ENCODE measurements at places on chromosomes 2 and 18.

- DNase-seq: no peak
Observed at GRCh38 chr2:190705280-190705679, 56.4 kb downstream of the NAB1 start.

DNA sequence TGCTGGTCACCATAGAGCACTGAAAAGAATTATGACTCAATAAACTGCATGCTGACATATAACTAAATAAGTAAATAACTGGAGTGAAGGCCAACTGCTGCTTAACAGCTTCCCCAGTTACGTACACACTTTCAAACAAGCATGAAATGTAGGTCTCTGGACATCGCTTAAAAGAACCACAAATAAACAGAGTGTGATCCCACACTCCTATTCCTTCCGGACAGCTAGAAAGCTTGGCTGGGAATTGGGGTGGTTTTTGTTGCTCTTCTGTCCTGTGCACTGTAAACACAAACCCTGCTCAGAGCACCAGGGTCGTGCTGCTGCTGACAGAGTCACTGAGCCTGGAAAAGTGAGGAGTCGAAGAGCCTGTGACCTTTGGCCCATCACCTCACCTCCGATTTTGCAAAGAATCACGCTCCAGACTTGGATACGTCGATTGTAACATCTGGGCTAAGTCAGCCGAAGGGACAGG lies 162.7 kb upstream of the NT5C1B start:
- DNase-seq: no peak

DNA sequence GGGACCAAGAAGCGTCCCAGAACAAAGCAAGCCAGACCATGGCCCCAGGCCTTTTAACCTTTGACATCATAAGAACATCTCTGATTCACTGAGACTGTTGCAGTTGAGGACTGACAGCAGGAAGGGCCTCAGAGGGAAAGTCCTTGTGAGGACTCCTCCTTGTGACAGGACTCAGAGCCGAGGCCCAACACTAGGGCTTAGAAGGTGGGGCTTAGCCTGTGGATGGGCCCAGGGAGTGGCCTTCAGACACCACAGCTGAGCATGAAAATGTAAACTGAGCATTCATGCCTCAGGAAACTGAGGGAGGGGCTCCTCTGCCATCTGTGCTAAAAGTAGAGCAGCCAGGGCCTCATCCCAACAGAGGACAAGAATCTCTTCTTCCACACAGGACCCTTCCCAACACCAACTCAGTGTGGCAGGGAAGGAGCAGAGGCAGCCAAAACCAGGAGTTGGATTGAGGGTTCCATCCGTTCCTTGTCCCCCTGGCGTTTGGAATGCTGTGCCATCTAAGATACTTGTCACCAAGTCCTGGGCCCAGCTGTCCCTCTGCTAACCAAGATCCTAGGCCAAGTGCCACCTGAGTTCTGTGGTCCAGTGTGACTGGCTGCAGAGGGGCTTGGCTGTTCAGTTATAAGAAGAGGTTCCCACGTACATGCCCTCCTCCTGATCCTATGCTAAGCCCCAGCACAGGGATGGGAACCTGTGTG lies 37.5 kb upstream of the CAB39 start:
- DNase-seq: no peak

DNA sequence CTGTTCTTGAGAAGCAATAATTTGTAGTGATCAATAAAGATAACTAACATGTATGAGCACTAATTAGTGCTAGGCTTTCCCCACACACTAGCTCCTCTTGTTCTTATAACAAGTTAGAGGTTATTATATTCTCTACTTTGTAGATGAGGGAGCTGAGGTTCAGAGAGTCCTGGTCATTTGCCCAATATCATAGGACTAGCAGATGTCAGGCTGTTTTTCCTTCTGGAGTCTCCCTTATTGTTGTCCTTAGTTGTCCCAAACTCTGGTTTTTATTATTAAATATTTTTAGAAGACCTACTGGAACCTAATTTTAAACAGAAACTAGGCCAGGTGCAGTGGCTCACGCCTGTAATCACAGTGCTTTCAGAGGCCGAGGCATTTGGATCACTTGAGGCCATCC lies 16.5 kb upstream of the TTC39C start:
- no peak for DNase-seq

DNA sequence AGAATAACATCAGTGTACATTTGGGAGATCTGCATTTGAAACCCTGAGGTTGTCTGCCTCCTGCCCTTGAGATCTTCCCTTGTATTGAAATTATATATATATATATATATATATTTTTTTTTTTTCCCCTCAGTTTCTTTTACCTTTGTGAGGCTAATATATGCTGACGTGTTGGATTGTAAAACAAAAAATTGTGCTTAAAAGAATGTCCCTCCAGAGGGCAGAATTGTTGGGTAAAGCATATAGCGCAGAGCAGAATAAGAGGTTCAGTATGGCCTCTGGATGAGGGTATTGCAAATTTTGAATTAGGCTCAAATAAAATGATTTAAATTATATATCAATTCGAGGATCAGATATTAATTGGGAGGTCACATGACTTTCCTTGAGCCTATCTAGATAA lies 12.4 kb downstream of the NABP1 start:
- DNase-seq: no peak

DNA sequence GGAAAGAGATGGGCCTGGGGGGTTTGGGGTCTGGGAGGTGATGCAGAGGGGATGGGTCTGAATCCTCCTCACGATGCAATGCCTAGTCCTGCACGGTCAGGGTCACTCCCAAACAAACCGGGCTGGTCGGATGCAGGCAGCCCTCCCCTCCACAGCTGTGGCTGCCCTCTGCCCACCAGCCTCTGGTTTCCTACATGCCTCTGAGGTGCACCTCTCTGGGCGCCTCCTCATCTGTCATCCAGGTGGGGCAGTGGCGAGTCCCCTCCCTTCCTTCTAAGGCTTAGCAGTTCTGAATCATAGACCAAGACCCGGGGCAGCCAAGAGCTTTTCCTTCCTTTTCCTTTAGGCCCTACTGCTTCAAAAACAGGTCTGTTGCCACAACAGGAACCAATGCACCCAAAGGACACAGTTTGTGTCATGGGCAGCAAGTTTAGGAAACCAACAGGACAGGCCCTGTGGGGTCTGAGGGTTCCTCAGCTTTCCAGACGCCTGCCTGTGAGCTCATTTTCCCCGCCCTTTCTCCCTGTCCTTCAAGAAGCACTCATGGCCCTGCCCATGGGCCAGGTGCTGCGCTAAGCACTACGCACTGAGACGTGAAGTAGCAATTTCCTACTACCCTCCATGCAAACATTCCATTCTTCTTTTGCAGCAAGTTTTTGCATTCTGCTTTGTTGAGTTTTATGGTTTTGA lies 6.5 kb upstream of the MAL start:
- no peak for DNase-seq

- DNase-seq: no peak
Observed at GRCh38 chr2:46942891-46943626, 27.5 kb upstream of the MCFD2 start.

GRCh38 chr2:36512705-36513104 lies 85.3 kb downstream of the FEZ2 start:
- no peak for DNase-seq

DNA sequence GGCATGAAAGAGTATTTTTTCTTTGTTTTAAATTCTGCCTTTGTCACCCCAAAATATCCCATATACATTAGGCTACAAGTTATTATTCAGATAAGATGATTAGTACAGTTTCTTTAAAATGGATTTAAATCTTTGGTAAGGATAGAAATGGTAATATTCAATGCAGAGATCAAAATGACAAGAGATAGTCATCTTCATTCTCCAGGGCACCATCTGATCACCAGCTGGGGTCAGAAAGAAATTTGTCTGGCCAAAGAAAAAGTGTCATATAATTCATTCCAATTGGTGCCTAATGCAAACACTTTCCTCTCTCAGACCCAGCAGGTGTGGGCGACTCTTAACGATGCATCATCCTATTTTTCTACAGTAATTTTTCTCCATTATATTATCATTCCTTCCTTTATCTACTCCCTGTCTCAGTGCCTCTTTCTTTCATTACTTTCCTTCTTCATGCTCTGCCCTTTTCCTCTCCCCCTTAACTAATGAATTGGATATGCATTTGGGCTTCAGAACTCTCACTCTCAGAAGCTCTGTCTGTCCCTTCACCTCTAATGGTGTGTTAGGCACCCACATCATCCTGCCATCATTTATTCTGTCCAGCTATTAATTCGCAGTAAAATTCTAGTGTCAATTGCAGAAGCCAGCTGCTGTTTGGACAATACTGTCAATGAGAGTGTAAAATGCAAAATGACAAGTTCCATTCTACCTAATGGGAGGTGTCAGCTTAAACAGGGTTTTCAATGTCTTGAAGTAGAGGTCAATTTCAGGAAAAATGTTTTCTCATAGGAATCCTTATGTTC lies 570.5 kb downstream of the TDRD15 start:
- no peak for DNase-seq

GRCh38 chr2:150681120-150681804 lies 193.8 kb upstream of the RND3 start:
- DNase-seq: peak; percentile 86

DNA sequence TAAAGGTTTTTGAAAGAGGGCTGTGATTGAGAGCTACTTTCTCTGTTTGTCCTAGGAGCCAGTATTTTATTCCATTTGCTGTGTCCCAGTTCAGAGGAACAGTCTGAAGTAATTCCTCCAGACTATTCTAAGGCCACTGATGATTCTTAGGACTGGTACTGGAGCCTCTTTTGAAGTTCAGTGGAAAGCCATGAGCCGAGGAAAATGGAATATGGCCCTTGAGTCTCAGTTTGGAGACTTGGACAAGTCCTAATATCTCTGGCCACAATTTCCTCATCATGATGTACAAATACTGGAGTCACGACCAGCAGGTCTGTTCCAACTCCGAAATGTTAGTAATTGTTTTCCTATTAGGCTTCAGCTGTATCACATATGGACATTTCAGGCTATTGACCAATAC lies 7.1 kb upstream of the COLEC12 start:
- no peak for DNase-seq

DNA sequence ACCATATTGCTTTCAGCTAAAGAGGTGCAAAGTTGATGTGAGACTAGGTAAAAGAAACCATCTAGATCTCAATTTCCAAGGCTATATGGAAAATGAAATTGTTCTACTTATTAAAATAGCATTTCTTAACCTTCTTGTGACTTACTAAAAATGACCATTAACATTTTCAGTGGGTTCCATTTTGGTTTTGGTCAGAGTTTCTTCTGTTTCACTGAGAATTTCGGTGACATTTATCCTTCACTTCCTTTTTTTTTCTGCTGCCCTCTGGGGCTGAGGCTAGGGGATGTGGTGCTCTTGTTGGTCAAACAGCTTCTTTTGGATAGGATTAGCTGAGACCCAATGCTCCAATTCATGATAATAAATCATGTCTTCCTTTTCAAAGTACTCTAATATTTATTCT lies 44.3 kb upstream of the REL start:
- no peak for DNase-seq

GRCh38 chr2:132414081-132414480 lies 2.5 kb upstream of the GPR39 start:
- DNase-seq: no peak

GRCh38 chr18:60372596-60372995 lies at the start of gene MC4R:
Gene MC4R (minus strand): TSS chr18:60372775. CDS start chr18:60372349, 426 bp downstream.
- DNase-seq: peak; percentile 89

GRCh38 chr2:235445116-235445515 lies 48.7 kb upstream of the AGAP1 start:
- no peak for DNase-seq

GRCh38 chr2:40210968-40211353 lies 240.9 kb downstream of the SLC8A1 start:
- no peak for DNase-seq

- DNase-seq: no peak
Observed at GRCh38 chr2:240605867-240606743, 19.2 kb upstream of the GPR35 start.

GRCh38 chr2:191189112-191189635 lies 38.4 kb upstream of the STAT4 start:
- no peak for DNase-seq

DNA sequence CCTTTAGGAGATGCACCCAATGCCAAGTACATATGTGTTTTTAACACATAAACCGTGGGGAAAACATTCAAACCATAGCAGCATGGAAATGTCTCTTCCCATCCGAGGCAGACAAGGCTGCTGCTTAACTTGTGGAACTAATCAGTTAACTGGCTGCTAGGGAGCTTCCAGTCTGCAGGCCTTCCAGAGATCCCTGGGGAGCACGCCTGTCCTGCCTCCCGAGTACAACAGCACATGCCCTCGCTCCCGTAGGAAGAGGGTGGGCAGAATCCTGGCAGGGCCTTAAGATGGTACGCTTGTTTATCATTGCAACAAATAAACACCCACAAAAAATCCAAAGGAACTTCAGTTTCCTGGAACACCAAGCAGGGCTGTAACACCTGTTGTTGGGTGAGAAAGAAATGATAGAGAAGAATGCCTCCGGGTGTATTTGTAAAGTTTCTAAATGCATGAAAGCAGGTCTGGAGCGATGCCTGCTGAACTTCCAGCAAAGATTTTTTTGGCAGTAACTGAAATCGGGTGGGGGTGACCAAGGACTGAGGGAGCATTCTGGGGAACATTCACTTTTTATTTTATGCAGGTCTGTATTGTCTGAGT lies 56.2 kb downstream of the EDAR start:
- no peak for DNase-seq

DNA sequence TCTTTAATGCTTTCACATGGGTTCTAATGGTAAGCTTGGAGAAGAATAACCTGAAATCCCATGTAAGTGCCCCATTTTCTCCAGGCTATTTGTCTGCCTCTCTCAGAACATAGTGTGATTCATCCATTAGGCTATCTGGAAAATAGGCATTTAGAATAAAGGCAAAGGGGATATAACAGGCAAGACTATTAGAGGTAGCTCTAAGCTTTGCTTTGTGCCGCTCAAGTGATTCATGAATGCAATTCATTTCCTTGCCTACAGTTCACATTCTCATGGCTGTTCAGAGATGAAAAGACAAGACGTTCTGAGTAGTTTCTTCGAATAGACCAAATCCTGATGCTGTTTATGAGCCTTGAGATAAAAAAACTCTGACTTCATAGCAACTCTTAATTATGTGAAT lies 101.7 kb downstream of the ANKRD44 start:
- DNase-seq: no peak

DNA sequence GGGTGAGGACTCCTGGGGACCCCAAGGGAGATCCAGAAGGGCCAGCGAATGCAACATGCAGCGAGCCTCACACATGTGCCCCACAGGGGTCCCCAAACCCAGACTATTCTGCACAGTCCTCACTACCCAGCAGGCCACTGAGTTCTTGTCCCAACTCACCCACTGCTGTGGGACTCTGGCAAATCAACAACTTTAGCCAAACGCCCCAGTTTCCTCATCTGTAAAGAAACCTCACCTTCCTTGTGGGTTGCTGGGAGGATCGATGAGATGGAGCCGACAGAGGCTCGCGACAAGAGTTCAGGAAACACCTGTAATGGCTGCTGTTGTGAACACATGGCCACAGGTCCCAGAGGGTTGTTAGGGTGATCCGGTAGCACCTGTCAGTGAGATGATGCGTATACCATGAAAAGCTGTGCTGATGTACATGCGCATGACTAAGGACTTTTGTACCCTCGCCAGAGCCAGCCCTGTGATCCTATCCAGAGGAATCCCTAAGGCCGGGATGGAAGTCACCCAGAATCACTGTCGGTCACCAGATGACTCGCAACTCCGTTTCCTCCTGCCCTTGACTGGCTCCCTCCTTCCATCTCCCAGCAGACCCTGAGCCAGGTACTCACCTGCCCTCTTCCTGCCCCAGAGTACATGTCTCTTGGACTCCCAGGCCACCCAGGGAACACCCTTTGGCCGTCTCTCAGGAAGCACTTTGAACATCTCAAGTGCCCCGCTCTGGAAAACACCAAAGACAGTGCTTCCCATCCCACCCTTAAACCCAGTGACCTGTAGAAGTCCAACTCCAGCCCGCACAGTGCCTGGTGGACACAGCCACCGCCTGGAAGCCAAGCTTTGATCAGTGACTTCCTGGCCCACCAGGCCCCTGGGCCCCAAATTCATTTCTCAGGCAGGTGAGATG lies 103.3 kb upstream of the ID2 start:
- DNase-seq: no peak

GRCh38 chr2:88880441-88880953 lies 189.0 kb downstream of the RPIA start:
- DNase-seq: peak; percentile 57

All from fibroblast of upper back skin (primary cell).